Suprapubic skin (tissue), 4 donors: ENCODE measurements at places on chromosomes 12 and 14.

DNA sequence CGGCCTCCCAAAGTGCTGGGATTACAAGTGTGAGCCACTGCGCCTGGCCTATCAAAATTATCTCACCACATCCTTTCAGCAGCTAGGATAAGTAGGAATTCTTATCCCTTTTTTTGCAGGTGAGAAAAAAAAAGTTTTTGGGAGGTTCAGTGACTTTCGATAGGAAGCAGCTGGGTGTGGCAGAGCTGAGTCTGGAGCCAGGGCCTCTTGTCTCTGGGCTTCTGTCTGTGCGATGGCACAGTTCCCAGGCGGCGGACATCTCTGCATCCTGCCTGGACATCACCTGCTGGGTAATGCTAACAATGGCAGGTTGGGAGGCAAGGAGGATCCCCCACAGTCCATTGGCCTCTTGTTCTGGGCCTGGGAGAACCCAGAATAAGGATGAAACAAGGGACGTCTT, 12.5 kb downstream of the NRXN3 start:
- no peak for DNase-seq

DNA sequence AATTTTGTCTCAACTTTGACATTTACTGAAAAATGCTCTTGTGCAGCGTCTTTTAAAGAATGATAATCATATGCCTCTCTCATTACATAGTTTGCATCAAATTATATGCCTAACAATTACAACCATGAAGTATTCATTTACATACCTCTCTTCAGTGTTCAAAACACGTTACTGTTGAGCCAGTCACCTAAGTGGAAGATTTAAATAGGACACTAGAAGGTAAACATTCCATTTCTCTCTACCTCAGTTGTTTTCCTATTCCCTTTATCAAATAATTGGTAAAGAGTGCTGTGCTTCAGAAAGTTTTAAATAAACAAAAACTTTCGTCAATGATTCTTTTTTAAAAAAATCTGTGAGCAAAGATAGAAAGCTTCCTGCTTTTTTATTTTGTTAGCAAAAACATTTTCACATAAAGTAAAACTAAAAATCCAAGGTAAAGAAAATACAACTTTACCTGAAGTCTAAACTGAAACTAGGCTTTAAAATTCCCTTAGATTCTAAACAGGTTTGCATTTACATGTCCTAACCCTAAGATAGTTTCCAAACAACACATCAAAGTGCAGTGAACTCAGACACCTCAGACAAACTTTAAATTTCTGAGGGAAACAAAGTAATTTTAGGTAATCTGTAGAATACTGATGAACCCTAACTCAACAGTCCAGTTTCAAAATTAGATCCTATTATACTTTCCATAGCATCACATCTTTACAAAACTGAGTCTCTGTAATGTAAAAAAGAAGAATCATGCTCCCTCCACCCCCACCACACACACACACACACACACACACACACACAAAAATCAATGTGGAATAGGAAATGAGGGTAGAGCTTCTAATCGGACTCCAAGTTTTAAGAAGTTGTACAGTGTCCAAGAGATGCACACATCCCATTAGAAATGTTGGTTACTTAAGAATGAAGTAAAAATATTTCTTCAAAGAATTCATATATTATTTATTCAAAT, 46.2 kb downstream of the PAWR start:
- no peak for DNase-seq

- peak; percentile 91 for DNase-seq
These were observed 43.2 kb downstream of the PLEKHG7 start for GRCh38 chr12:92745856-92746550.

DNA sequence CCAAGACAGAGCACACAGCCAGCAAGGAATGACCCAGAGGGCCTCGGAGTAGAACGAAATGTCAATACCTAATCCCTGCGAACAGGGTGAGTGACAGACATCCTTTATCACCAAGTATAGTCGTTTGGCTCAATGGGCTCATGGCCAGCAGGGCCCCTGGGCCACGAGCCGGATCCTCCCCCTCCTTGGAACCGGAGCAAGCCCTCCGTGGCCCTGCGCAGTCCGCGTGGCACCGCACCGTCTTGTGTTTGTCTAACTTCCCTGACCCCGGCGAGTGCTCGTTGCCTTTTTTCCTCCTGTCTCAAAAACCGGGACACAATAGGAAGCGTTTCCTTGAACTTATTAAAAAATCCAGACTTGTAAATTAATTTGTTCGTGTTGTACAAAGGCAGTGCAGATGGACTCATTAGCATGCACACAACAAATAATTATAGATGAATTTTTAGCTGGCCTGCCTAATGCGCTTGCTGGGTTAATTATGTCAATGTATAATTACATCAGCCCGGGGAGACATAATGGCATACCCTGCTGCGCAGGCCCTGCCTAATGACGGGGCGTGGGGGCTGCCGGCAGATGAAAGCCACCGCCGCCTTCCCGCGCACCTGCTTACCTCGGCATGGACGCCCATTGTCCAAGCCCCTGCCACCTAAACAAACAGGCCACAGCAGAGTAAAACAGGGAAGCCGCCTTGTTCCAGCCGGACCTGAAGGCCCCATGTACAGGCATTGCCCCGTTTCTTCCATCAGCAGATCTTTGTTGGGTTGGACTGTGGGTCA, 81.6 kb downstream of the PHETA1 start:
- DNase-seq, result no peak

GRCh38 chr14:34926552-34926951, 51.4 kb upstream of the BAZ1A start:
- no peak for DNase-seq

- DNase-seq, result no peak
These were observed 37.4 kb downstream of the EPS8 start for GRCh38 chr12:15751741-15752140.

DNA sequence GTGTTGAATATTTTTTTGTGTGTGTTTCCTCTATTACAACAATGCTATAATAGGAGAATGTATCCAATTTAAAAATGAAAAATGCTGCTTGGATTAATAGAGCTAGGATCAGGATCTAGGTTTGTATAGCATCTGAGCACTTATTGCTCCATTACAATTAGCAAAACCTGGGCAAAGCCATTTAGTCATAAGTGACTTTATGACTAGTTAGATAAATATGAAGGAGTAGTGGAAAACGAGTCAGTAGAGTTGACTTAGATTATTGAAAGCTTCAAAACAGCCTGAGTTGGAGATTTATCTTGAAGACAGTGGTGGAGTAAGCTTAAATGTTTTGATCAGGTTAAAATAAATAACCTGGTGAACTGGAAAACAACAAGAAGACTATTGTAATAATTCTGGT, 2.8 kb downstream of the MED21 start:
- DNase-seq, result no peak

- no peak for DNase-seq
These were observed 30.3 kb upstream of the SMOC1 start for GRCh38 chr14:69848903-69849391.

DNA sequence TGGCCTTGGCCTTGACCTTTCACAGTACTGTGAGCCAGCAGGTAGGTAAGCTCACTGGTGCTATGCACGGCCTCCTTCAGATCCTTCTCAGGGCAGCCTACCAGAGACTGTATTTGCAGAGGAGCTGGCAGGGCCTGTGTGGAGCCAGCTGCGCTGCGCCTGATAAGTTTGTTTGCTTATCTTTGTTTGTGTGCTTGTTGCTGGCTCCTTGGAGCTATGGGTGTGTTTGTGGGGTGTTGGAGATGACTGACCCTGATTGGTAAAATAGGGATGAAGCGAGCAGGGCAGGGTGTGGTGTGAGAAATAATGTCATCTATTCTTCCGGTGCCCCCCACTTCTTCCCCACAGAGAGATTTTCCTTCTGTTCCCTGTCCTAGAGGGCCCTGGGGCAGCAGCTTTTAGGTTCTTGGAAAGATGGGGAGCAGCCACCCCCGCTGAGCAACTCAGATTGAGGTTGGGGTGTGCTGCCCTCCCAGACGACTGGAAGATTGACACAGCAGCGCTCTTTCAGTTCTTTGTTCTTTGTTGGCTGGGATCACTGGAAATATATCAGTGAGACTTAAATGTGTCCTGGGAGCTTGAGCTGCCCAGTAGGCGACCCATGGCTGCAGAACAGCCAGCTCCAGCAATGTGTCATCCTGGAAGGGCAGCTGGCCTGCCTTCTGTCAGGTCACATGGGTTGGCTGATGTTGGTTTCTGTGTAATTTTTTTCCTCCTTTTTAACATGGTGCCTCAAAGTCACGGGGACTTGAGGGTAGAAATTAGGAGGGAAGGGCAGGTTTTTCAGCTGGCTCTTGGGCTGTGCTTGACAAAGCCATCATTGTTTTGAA, 19.6 kb downstream of the MLXIP start:
- no peak for DNase-seq

DNA sequence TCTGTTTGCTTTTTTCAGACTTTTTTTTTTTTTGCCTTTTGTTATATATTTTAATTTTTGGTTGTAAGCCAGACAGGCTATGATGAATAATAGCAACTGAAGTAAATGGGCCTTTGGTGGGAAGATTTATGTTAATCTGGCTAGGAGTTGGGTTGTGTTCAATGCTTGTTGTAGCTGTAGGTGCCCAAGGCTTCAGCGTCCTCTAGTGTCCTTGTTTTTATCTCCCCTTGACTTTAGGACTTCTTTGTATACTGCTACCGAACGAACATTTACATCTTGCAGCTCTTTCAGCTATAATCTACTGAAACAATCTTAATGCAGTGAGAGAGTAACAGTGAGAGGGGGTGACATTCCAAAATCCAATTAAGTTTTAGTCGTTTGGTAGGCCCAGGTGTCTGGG, 848.4 kb upstream of the FBXO33 start:
- DNase-seq, result no peak

DNA sequence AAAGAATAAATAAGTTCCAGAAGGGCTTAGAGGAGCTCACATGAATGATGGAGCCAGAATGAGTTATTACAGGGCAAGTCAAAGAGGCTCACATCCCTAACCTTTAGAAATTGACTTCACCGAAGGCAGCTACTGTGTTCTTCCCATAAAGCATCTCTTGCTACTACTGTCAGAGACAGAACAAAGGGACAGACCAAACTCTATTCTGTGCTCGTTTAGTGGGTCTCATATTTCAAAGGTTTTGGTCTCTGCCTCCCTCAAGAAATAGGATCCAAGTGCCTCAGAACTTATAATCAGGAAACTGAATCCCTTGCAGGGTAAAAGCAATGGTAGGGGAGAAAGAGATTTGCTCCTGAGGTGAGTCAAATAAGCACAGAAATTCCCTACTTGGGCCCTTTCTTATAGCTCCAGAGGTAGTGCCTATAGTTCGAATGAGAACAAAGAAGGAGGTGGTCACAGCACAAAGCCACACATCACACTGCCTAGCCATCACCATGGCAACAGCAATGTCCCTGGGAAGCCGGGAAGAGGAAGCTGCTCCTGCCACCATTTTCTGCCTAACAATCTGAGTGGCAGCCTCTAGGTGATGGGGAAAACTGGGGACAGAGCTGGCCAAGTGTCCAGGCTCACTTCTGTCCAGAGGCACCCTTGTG, 294.9 kb downstream of the FOXN3 start:
- DNase-seq, result no peak

DNA sequence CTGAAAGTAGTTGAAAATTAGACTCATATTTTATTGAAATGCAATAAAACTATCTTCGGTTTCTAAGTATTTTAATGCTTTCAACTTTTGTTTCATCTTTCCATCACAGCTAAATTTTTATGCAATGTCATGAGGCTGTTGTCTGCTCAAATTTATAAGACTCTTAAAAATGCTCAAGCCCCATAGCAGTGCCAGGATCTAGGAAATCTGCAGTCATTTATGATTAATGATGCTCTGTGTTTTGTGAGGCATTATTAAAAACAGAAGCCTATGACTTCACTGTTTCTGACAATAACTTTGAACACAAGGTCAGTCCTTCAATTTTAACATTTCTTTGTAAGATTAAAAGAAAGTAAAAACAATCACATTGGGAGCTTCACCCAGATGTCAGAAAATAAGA, 112.5 kb downstream of the ALX1 start:
- no peak for DNase-seq
